Diencephalon (tissue), 1 donor: ENCODE measurements at places on chromosomes 4 and X. TPM values are rescaled to one million over a fixed set of nuclear protein-coding genes. Genes with fewer than 3 reads are reported as not detected.

The GJB1 gene
- total RNA-seq, result not detected

The TBC1D9 gene
- 112 TPM for total RNA-seq

The CSAG1 gene
- not detected for total RNA-seq

The JAKMIP1 gene
- 26.8 TPM for total RNA-seq

The ABCG2 gene
- total RNA-seq, result 24.7 TPM

The UGT2B15 gene
- total RNA-seq, result not detected

The HSD17B13 gene
- total RNA-seq, result 0.69 TPM

The FAAH2 gene
- total RNA-seq, result 6.2 TPM
